ENCODE measurements at places on chromosomes 11 and 22.

DNA sequence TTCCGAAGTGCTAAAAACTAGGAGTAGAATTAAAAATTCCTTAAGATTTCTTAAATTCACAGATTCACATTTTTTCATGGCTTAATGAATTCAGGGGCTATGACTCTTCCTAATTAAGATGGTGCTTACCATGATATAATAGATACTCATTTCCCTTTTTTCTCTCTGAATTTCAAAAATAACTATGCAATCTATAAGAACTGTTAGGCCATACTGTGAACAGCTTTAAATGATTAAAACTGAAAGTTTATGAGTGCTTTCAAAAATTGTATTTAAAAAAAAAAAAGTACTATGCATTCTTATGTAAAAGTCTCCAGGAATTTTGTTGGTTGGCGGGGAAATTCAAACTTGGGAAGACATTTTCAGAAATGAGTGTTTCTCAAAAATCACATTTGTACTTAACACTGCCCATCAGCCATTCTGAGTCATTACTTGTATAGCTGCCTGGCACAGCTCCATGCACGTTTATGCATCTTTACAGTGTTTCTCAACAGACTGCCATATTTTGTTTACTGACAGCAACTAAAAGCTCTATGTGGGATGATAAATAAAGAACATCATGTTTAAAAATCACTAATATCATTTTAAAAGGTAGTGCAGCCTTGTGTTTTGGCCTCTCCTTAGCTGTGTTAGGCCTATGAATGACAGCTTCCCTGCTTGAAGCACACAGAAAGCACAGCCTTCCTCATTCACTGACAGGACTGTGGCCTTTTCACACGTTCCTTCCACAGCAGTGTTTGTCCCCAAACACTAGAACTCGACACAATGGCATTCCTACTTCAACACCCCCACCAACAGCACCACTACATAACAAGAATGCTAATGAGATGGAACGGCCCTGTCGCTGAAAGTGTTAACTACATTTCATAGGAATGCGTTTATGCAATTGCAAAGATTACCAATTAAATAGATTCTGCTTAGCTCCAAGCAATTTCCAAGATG, 131.4 kb downstream of the DCDC1 start:
- DNase-seq = no peak

DNA sequence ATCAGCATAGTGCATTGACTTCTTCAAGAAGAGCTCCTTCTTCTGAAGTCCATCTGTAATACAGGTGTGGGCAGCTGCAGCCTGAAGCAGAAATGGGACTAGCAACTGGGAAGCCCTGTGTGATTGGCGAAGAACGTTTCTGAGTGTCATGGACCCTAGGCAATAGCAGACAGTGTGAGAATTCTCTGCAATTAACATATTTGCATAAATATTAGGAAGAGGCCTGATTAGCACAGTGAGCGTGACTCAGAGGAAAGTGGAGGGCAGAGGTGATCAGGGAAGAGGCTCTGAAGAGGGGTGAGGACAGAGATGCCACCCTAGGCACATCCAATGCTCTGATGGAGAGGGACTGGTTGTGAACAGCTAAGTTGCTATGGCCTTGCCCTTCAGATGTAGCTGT, 171.2 kb upstream of the ZBED5 start:
- DNase-seq = no peak

GRCh38 chr22:38176170-38176741, 5.4 kb downstream of the PLA2G6 start:
- no peak for DNase-seq

GRCh38 chr11:10400856-10401255, 54.2 kb upstream of the AMPD3 start:
- no peak for DNase-seq

- DNase-seq = peak; percentile 43
These were observed 367.4 kb upstream of the FAT3 start for GRCh38 chr11:91857179-91857578.

Measured in PC-9 (cell line).